ENCODE measurements at places on chromosomes 1 and 21.

GRCh38 chr1:48668339-48668738 lies 108.4 kb downstream of the BEND5 start:
- DNase-seq, result no peak

GRCh38 chr1:54284781-54285529 lies 85.0 kb downstream of the MRPL37 start:
- no peak for DNase-seq

DNA sequence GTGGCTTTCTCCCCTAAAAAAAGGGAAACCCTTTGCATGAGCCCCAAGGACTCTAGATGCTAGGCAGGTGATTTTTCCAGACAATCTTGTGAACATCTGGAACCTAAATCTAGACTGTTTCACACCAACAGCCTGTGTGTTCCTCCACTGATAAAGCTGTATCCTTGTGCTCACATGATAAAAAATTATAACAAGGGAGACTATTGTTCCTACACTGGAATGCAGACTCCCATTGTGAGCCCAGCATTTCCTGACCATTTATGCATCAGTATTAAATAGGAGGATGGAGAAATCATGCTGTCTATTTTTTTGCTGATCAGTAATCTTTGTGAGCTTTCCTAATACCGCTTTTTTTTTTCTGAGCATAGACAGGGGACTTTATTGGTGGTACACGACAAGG lies 52.5 kb downstream of the ZNF697 start:
- no peak for DNase-seq

- DNase-seq, result no peak
Measured at GRCh38 chr1:174815474-174815908, 184.3 kb upstream of the CACYBP start.

- DNase-seq, result no peak
Measured at GRCh38 chr21:43894206-43894577, 29.2 kb downstream of the AGPAT3 start.

GRCh38 chr1:173049322-173049633 lies 1.5 kb downstream of the TNFSF18 start:
- DNase-seq, result no peak

GRCh38 chr1:175470591-175470990 lies 272.8 kb downstream of the TNR start:
- DNase-seq, result no peak

GRCh38 chr21:32921632-32922230 lies 104.0 kb upstream of the OLIG2 start:
- DNase-seq, result no peak

- DNase-seq, result no peak
Measured at GRCh38 chr1:230303069-230303468, 123.1 kb downstream of the PGBD5 start.

GRCh38 chr1:71695084-71695483 lies 587.3 kb downstream of the NEGR1 start:
- DNase-seq, result no peak

DNA sequence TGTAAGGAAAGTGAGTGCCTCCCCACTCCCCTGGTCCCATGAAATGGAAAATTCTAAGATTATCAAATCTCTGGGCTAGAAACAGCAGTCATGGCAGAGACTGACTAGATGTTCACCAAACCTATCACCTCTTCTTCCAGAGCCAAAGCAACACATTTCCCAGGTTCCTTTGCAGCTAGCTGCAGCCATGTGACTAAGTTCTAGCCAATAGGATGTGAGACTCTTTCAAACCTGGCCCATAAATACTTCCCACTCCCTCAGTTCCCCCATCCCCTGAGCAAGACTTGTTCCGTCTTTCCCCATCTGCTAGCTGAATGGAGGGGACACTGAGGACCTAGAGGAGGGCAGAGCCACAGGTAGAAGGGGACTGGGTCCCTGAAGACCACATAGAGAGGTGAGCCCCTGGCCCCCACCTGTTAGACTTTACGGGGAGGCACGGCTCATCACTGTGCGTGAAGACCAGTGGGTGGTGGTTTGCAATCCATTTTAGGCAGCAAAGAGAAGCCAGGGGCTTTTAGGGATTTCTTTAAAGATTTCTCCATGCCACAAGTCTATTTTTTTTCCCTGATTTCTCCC lies 17.2 kb downstream of the FAM43B start:
- no peak for DNase-seq

GRCh38 chr1:100793659-100794058 lies 74.1 kb downstream of the VCAM1 start:
- peak; percentile 14 for DNase-seq

DNA sequence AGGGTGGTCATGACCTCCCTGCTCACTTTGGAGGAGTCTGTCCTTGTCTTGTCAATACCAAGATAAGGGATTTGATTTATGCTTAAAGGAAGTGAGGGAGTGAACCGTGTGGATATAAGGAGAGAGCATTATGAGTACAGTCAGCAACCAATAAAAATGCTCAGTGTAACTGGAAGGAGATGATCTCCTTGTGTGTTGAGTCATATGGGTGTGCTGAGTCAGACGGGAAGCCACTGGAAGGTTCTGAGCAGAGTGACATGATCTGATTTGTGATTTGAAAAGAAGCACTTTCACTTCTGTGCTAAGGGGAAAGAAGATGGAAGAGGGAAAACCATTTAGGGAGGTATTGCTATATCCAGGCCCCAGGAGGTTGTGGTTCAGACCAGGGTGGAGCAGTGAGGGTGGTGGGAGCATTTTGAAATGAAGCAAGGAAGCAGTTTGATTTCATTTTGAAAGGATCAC lies 2.5 kb upstream of the BCL10 start:
- DNase-seq, result no peak

DNA sequence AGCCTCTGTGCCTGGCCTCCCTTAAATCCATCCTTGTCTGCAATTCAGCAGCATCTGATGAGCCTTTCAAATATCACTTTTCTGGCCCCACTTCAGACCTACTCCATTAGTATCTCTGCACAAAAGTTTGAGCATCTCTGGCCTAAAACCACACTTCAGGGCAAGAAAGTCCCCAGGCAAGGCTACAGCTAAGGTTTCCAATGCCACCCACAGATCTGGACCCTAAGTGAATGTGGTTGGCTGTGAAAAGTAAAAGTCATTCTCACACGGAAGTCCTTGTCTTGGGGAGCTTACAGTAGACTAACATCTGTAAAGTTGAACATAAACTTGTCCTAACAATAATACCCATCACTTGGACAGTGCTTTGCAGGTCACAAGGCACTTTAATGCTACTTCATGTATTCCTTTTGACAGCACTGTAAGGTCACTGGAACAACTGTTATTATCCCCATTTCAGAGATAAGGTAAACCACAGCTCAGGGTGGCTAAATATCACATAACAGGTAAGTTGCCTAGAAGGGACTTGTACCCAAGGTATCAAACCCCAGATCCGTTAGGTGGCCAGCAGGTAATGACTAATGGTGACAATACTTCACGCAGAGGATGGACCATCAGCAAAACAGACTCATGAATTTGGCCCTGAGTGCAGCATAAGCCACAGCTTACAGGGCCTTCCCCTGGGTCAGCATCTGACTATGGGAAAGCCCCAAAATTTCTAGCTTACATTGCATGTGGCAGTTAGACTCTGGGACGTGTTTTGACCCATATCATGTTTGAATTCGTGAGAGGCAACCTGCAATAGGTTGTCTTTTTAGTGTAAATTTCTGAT lies 356.0 kb downstream of the HHAT start:
- DNase-seq, result no peak

- DNase-seq, result no peak
Measured at GRCh38 chr1:94716965-94717364, 103.2 kb upstream of the SLC44A3 start.

DNA sequence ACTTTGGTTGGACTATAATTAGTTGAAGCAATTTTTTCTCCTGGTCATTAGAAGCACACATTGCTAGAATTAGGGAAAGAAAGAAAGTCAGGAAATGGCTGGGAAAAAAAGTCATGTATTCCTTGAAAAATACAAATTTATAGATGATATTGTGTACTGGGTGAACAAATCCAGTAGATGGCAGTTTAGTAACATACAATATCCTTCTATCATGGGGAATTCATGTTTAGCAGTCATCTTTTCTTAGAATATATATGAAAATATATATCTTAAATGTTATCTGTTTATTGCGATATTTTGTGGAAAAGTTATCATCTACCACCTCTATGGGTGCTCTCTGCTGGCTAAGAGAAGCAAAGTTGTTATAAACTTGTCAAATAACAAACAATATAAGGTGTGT lies 13.1 kb upstream of the ZRANB2 start:
- no peak for DNase-seq

GRCh38 chr1:21653744-21654100 lies 15.4 kb downstream of the RAP1GAP start:
- no peak for DNase-seq

- DNase-seq, result no peak
Measured at GRCh38 chr1:184019069-184019468, 18.5 kb downstream of the COLGALT2 start.

DNA sequence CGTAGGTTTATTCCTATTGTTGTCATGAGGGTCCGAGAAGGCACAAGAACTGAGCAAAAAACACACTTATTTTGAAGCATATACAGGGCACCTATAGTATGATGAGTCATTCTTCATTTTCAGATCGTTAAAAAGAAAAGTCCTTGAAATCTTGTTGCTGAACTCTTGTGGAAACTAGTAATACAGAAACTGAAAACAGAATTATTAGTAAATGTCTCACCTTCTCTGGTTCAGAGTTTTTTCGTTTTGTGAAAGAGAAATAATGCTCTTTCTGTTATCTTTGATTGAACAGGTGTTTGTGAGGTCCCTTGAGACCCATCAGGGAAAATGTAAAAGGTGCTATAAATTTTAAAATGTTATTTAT lies 102.0 kb upstream of the COA6 start:
- no peak for DNase-seq

DNA sequence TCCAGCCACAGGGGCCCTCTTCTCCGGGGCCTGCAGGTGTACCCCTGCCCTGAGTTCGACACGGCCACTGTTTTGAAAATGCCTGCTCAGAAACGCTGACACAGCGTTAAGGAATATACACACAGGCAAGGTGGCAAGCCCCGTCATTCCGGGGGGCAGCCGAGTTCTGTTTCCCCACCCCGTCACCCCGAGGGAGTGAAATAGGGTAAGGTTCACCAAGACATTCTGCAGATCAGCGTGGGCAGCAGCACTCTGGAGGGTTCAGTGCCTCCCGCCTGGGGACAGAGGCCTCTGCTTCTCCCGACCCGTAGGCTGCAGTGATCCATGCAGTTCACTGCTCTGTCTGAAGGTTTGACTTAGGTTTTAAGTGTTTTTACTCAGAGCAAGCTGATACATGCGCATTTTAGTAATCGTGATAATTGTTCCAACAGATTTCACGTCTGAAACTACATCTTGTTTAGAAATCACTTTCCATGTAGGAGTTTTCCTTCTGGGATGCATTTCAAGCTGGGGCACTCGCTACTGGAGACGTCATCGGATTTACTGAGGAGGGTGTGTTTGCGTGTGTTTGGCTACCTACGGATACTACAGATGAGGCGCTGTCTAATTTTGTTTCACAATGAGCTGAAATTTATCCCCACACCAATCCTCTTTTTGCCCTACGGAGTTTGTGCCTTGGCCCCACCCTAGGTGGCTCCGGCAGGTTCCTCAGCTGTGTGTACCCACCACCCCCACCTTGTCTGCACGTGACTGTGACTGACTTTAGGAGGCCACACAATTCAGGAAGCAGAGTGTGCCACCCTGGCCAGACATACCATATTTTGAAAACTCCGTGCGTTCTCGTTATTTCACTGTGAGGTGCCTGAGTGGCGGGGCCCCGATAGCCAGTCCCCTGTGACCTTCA lies 63.5 kb downstream of the AGPAT3 start:
- no peak for DNase-seq

GRCh38 chr1:59013276-59013927 lies 229.6 kb upstream of the JUN start:
- DNase-seq, result no peak

- DNase-seq, result no peak
Measured at GRCh38 chr21:43971201-43971991, 40.7 kb upstream of the TRAPPC10 start.

GRCh38 chr21:43340491-43341377 lies 86.2 kb downstream of the SIK1 start:
- DNase-seq, result no peak

DNA sequence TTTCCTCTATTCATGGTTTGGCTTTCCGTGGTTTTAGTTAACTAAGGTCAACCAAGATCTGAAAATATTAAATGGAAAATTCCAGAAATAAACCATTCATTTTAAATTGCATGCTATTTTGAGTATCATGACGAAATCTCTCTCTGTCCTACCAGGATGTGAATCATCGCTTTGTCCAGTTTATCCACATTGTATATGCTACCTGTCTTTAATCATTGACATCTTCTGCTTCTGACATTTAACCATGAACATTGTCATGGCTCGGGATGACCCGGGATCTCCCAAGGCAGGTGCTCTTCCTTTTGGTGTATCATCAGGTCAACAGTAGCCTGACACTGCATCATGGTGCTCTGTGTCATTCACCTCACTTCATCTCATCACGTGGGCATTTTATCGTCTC lies 125.5 kb upstream of the HNRNPU start:
- no peak for DNase-seq

DNA sequence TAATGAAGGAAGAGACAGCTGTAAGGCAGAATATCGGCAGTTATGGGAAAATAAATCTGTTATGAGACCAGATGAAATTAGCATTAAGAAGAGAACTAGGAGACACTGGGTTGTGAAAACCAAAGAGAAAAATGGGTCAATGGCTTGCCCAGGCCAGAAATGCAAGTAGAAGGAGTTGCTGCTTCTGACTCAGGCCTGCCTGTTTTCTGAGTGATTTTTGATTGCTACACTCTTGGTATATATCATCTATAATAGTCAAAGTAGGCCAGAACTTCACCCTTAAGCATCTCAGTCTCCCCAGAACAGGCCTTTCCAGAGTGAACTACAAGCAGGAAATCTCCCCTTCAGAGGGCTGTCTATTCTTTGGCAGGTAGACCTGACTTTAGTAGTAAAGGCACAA lies 107.0 kb downstream of the NRIP1 start:
- DNase-seq, result no peak

- DNase-seq, result no peak
Measured at GRCh38 chr1:220575718-220576497, 48.0 kb downstream of the MARK1 start.

GRCh38 chr1:233647636-233648035 lies 33.7 kb downstream of the KCNK1 start:
- no peak for DNase-seq

GRCh38 chr1:2151252-2151651 lies 43.3 kb downstream of the FAAP20 start:
- DNase-seq, result no peak

DNA sequence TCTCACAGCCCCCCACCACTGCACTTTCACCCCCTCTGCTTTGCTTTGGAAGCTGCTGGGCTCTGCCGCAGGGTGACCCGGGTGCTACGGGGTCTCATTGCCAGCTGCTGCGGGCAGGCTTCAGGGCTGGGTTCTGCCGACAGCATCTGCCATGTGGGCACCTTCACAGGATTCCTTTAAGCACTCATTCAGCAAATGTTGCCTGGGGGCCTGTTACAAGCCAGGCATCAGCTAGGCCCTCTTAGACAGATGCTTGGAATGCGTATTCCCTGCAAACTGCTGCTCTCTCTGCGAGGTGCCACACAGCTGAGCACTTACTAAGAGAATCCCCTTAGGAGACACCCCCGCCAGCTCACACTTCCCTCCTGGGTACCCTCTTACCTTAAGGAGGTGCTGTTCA lies 29.2 kb downstream of the COL16A1 start:
- no peak for DNase-seq
